ENCODE measurements at places on chromosomes 16 and 17. TPM values are rescaled to one million over a fixed set of nuclear protein-coding genes. Genes with fewer than 3 reads are reported as not detected.

PIRT gene
- total RNA-seq: not detected

HOXB5 gene
- total RNA-seq: 2.4 TPM

PRSS22 gene
- 0.36 TPM for total RNA-seq

NPIPA8 gene
- 1.6 TPM for total RNA-seq

NDRG4 gene
- total RNA-seq: 7.4 TPM
